ENCODE measurements at places on chromosomes 3 and 15. TPM values are rescaled to one million over a fixed set of nuclear protein-coding genes. Genes with fewer than 3 reads are reported as not detected.

DNA sequence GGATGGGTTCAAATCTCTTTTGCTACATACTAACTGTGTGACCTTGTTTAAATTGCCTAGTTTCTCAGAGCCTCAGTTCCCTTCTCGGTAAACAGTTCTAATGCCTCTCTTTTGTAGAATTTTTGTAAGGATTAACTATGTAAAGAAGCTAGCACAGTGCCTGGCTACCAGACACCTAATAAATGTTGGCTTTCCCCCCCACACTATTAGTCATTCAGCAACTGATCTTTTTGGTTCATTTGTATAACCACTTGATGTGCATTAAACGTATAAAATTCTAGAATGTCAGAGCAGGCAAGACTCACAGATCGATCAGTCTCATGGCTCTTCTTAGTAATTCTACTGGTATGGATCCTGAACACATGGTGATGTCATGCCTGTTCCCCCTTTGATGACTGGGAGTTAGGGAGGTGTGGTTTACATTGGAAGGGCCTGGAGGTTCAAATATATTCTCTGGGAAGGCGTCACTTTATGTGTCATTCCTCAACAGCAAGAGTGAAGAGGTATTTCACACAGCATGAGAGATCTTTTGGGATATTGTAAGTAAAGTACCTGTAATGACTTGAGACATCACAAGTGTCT lies 6.5 kb downstream of the TAGLN3 start:
- no peak for DNase-seq
- no peaks in the 10 kb centered on the region for H3K27me3 ChIP-seq
- H3K27ac ChIP-seq, result no peak overlapping the region

ZKSCAN7 gene
- 4.7 TPM for total RNA-seq

DNA sequence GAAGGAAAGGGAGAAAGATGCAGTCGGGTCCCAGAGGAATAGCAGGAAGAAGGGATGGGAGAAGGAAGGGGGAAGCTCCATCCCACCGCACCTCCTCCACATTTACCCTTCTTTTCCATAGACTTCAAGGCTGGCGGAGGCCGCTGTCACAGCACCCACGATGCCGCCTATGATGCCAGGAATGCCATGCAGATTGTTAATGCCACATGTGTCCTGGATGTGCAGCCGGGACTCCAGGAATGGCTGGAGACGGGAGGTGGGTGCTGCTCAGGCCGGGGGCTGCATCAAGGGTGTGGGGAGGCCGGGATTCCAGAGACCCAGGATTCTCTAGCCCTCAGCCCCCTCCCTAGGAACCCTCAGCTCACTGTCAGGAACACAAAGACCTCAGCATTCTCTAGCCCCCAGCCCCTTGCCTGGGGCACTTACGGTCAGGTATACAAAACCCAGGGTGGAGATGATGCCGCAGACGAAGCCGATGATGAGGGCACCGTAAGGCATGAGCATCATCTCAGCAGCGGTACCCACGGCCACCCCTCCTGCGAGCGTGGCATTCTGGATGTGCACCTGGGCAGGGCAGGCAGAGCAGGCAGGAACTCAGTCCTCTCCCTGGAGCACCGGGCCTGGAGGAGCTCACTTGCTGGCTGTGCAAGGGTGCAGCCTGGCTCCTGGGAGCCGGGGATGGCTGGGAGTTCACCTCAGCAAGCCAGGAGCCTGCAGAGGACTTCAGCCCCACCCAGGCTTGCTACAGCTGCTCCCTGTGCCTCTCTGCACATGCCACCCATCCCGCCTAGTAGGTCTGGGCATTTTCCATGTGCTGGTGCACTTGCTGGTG lies 18.8 kb downstream of the RHCG start:
- no peak overlapping the region for H3K4me3 ChIP-seq
- H3K4me1 ChIP-seq, result no peaks in the 10 kb centered on the region
- no peak for DNase-seq
- peaks cover 8% of the 10 kb centered on the region for H3K27me3 ChIP-seq
- H3K27ac ChIP-seq, result no peak overlapping the region
- H3K36me3 ChIP-seq, result no peaks in the 10 kb centered on the region

GRCh38 chr3:188544012-188544411 lies 390.1 kb downstream of the LPP start:
- no peaks in the 10 kb centered on the region for H3K27me3 ChIP-seq
- H3K4me3 ChIP-seq, result no peak overlapping the region
- H3K27ac ChIP-seq, result no peak overlapping the region
- DNase-seq, result no peak

DNA sequence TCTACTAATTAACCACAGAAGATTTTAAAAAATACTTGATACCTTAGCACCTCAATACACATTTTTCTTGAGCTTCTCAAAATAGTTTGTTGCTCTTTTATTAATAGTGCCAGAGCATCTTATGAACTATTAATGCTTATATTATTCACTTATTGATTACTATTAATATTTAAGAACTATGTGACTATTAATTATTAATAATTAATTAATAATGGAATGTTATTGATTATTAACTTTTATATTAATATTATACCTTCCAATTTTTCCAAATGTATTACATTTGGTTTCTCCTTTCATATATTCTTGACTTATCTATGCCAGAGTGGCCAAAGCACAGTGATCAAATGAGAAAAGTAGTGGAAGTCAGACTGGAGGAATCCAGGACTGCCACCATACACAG lies 138.3 kb downstream of the CCNL1 start:
- H3K27ac ChIP-seq, result no peak overlapping the region
- no peaks in the 10 kb centered on the region for H3K27me3 ChIP-seq
- no peak for DNase-seq
- H3K4me1 ChIP-seq, result no peaks in the 10 kb centered on the region
- no peaks in the 10 kb centered on the region for H3K36me3 ChIP-seq

AGBL1 gene
- total RNA-seq, result not detected

GRCh38 chr3:69869643-69870042 lies 129.9 kb upstream of the SAMMSON start:
- H3K27ac ChIP-seq, result no peak overlapping the region
- no peaks in the 10 kb centered on the region for H3K36me3 ChIP-seq
- H3K4me3 ChIP-seq, result no peak overlapping the region
- no peaks in the 10 kb centered on the region for H3K4me1 ChIP-seq
- no peaks in the 10 kb centered on the region for H3K27me3 ChIP-seq

DNA sequence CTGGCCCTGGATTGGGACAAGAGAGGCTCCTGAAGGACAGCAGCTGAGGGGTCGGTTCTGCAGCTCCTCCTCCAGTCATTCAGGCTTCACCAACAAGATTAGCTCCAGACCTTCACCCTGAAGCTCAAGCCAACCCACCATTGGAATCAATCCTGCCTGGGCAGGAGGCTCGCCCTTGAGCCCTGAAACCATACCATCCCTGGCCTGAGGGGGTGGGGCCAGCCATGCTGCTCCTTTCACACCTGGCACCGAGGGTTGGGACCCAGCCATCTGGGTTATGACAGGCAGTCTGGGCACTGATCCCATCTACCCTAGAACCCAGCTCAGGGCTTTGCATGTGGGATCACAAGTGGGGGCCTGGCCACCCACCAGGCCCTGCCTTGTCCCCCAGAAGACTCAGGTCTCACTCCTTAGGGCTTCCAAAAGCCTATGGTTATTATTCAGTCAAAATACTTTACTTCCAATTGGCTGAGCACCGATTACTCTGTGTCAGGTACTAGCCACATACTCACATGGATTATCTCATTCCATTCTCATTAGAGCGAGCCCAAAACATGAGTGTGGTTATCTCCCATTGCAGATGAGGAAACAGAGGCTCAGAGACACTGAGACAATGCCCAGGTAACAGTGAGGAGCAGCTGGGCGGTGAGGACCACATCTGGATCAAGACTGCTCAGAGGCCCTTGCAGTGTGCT lies 3.1 kb downstream of the ABHD14B start:
- peaks cover 25% of the 10 kb centered on the region for H3K4me1 ChIP-seq
- H3K27me3 ChIP-seq, result no peaks in the 10 kb centered on the region
- H3K27ac ChIP-seq, result no peak overlapping the region
- no peak for DNase-seq
- H3K36me3 ChIP-seq, result no peaks in the 10 kb centered on the region

- no peaks in the 10 kb centered on the region for H3K27me3 ChIP-seq
- no peaks in the 10 kb centered on the region for H3K4me1 ChIP-seq
- H3K36me3 ChIP-seq, result no peaks in the 10 kb centered on the region
- no peak overlapping the region for H3K27ac ChIP-seq
- DNase-seq, result no peak
These were observed 113.2 kb upstream of the FGF7 start for GRCh38 chr15:49309889-49310288.

GHSR gene
- not detected for total RNA-seq

DNA sequence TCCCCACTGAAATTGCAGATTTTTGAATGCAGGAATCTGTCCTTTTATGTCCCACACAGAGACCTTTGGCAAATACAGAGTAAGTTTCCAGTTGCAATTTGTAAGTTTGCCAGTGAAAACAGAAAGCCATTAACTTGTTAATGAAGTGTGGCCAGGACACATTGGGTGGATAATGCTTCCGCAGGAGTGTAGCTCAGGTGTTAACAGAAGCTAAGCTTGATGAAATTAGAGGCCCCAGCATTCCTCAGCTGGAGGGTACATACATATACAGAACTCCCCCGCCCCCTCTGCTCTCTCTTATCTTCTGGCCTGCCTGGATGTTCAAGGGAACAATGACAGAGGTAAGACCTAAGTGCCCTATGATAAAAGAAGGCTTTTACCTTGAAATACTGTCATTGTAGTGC lies 8.1 kb upstream of the LRRC2 start:
- H3K36me3 ChIP-seq, result no peaks in the 10 kb centered on the region
- H3K4me1 ChIP-seq, result peaks cover 4% of the 10 kb centered on the region
- no peak overlapping the region for H3K4me3 ChIP-seq

STAB1 gene
- total RNA-seq, result 9.7 TPM

GRCh38 chr3:179428876-179429548 lies 22.3 kb downstream of the GNB4 start:
- no peaks in the 10 kb centered on the region for H3K27me3 ChIP-seq
- H3K36me3 ChIP-seq, result no peaks in the 10 kb centered on the region
- H3K4me3 ChIP-seq, result no peak overlapping the region
- no peak overlapping the region for H3K27ac ChIP-seq
- no peaks in the 10 kb centered on the region for H3K4me1 ChIP-seq

GRCh38 chr3:57078635-57079473 lies 18.4 kb downstream of the SPATA12 start:
- no peak overlapping the region for H3K27ac ChIP-seq
- H3K4me3 ChIP-seq, result peak overlapping the region; percentile 51
- peaks cover 10% of the 10 kb centered on the region for H3K4me1 ChIP-seq
- DNase-seq, result no peak

DNA sequence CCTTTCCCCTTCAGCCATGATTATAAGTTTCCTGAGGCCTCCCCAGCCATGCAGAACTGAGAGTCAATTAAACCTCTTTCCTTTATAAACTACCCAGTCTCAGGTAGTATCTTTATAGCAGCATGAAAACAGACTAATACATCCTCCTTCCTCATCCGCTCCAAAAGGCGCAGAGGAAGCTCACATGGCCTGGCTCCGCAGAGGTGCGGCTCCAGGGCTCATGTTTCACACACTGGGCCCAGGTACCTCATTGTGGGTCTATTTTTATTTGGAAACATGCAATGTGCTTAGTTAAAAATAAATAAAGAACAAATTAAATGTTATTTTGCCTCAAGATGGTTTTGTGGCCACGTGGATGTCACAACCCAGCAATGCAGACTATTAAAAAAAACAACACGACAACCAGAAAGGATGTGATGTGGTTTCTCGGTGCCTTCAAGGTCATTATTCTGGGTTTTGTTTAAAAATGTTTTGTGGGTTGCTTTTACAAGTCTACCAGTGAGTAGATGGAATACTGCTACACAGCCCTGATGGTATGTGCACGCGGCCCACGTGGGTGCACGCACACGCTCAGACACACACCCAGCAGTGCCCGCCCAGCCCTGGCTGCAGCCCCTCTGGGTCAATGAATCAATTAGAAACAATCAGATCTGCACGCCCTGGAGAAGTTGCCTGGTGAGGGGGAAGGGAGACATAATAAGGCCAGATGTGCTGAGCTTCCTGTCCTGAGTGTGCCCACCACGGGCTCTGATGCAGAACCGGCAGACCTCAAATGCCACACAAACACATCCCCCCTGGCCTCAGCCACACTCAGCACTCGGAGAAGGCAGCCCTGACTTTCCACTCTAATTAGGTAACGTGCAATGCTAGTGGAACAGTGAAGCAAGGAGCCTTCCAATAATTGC lies 140.1 kb downstream of the ADAMTS17 start:
- H3K4me1 ChIP-seq, result peaks cover 21% of the 10 kb centered on the region
- no peaks in the 10 kb centered on the region for H3K36me3 ChIP-seq
- no peak overlapping the region for H3K4me3 ChIP-seq
- H3K27me3 ChIP-seq, result no peaks in the 10 kb centered on the region
- H3K27ac ChIP-seq, result no peak overlapping the region
- DNase-seq, result peak; percentile 39

- no peak overlapping the region for H3K27ac ChIP-seq
- H3K4me3 ChIP-seq, result no peak overlapping the region
- no peak for DNase-seq
- H3K27me3 ChIP-seq, result no peaks in the 10 kb centered on the region
- no peaks in the 10 kb centered on the region for H3K4me1 ChIP-seq
These were observed 603.5 kb downstream of the MECOM start for GRCh38 chr3:169060037-169060436.

GRCh38 chr15:28885128-28885629 lies 595 bp upstream of the APBA2 start:
- H3K27me3 ChIP-seq, result no peaks in the 10 kb centered on the region
- peak overlapping the region; percentile 46 for H3K4me3 ChIP-seq
- no peaks in the 10 kb centered on the region for H3K36me3 ChIP-seq
- H3K27ac ChIP-seq, result no peak overlapping the region

- no peak for DNase-seq
- H3K27me3 ChIP-seq, result no peaks in the 10 kb centered on the region
- H3K4me3 ChIP-seq, result no peak overlapping the region
- H3K4me1 ChIP-seq, result no peaks in the 10 kb centered on the region
- peaks cover 39% of the 10 kb centered on the region for H3K36me3 ChIP-seq
- no peak overlapping the region for H3K27ac ChIP-seq
These were observed 32.5 kb upstream of the GP5 start for GRCh38 chr3:194431554-194431953.

DNA sequence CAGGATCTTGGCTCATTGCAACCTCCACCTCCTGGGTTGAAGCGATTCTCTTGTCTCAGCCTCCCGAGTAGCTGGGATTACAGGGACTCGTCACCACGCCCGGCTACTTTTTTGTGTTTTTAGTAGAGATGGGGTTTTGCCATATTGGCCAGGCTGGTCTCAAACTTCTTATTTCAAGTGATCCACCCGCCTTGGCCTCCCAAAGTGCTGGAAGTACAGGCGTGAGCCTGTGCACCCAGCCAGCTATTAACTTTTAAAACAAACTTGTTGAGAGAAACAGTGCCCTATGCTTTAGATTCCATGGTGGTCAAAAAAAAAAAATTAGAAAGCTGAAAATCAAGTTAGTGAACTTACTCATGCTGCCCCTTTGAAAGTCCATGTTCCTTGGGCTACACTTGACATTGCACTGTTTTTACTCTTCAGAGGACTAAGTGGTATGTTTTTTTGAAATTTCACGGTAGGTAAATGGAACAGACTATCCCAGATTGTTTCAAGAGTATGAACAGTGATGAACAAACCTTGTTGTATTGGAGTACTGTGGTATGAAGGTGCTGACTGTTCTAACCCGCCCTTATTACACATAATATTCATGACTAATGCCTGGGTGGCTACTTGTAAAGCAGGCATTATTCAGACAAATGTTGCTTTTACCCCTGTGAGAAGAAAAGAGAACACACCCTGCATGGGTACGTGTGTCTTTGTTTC lies 206.9 kb downstream of the KLHL25 start:
- no peak overlapping the region for H3K4me3 ChIP-seq
- no peak overlapping the region for H3K27ac ChIP-seq
- peaks cover 6% of the 10 kb centered on the region for H3K36me3 ChIP-seq

PRR20G gene
- not detected for total RNA-seq

GRCh38 chr15:72749700-72750099 lies 33.9 kb downstream of the ADPGK start:
- no peak overlapping the region for H3K27ac ChIP-seq
- H3K4me3 ChIP-seq, result no peak overlapping the region
- DNase-seq, result no peak
- peaks cover 10% of the 10 kb centered on the region for H3K36me3 ChIP-seq
- no peaks in the 10 kb centered on the region for H3K27me3 ChIP-seq

ZBED2 gene
- total RNA-seq, result 551 TPM

Data from CD8-positive, alpha-beta memory T cell (primary cell).